ENCODE measurements at places on chromosomes 11 and 22.

- DNase-seq: no peak
These were observed 29.5 kb upstream of the MYH9 start for GRCh38 chr22:36417281-36417686.

- DNase-seq: no peak
These were observed 81.8 kb downstream of the ETS1 start for GRCh38 chr11:128505449-128506065.

GRCh38 chr22:38724926-38725571 is 19.3 kb downstream of the GTPBP1 start:
- DNase-seq: no peak

GRCh38 chr11:74256378-74257133 is 54.9 kb downstream of the P4HA3 start:
- DNase-seq: no peak

GRCh38 chr11:78291503-78292108 is 102.9 kb downstream of the USP35 start:
- DNase-seq: no peak

- DNase-seq: peak; percentile 73
These were observed at the start of gene KIAA0930 for GRCh38 chr22:45240810-45241631. KIAA0930 (minus strand) TSS chr22:45240894; CDS start chr22:45240703, 191 bp downstream.

DNA sequence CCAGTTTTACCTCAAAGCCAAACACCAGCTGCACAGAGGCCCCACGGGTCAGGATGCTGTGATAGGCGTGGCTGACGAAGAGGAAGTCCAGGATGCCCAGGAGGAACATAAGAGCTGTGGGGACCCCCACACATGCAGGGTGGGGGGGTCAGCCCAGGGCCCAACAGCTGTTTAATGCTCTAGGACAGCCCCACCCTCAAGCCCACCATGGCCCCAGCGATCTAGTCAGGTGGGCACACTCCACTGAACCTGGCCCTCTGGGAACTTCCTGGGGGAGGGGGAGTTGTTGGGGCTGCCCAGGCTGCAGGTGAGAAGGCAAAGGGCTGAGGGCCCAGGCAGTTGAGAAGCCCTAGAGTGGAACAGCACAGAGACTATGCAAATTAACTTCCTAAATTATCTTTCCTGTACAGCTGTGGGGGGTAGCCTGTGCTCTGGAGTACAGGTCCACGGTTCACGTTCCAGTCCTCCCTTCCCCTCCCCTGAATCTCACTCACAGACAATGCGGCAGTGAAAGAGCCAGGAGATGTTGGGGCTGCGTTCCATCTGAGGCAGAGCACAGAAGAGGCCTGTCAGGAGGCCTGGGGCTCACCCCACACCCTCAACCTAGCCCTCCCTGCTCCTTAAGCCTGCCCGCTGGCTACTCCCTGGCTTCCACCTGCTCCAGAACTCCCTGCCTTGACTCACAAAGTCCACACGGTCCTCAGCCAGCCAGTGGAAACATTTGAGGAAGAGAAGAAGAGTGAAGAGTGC is 1.9 kb downstream of the SYVN1 start:
- no peak for DNase-seq

- DNase-seq: no peak
These were observed 227.0 kb upstream of the NCAM1 start for GRCh38 chr11:112734207-112734606.

GRCh38 chr11:67572747-67573419 is 10.7 kb upstream of the GSTP1 start:
- peak; percentile 13 for DNase-seq

GRCh38 chr11:4181782-4182721 is 87.5 kb downstream of the RRM1 start:
- DNase-seq: peak; percentile 20

DNA sequence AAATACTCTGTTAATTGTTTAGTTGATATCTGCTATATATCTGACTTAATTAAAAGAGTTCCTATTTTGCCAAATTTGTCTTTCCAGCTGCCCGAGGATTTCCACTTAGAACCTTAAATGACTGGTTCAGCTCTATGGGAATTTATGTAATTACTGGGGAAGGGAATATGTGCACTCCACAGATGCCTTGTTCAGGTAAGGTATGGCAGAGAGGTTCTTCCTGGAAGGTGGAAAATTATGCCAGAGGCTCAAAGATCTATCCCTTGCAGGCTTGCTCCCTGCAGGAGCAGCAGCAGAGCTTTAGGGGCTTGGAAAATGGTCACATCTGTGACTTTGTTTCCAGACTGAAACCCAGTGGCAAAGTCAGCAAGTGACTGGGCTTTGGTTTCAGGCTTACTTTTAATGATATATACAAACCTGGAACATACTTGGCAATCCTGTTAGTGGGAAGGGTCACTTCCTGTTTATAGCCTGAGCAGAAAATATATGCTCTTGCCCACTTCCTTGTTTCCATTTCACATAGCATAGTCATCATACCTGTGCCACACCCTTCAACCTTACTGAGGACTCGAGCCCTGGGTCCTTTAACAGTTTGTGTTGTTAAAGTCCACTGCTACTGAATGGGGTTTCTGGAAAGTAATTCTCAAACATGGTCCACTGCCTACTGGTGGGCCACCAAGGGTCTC is 23.7 kb downstream of the WBP2NL start:
- no peak for DNase-seq

DNA sequence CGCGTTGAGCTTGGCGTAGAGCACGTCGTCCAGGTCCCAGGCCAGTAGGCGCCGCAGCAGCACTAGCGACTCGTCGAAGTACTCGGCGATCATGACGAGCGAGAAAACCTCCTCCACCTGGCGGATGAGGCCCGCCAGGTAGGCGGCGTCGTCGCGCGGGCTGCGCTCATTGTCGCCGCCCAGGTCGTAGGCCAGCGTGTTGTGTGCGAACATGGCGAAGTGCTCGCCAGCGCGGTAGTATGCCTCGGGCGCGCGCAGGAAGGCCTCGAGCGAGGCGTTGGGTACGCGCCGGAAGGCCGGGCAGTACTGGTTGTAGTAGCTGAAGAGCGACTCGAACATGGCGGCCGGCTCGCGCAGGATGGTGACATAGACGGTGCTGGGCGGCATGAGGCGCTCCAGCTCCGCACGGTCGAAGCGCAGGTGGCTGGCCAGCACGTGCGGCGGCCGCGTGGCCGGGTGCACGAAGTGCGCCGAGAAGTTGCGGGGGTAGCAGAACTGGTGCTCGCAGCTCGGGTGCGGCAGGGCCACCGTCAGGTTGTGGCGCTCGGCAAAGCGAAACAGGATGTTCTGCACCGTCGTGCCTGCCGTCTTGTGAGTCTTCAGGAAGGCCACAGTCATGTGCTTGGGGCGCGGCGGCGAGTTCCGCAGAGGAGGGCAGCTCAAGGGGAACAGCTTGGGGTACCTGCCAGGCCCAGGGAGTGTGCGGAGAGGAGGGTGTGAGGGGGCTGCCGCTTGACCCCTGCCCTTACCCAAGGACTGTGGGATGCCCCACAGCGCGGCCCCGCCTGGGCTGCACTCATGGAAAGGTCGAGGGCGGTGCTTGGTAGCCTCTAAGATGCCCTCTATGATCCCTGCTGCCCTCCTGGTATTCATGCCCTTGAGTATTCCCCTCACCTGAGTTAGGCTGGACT is 5.7 kb downstream of the GAL3ST3 start:
- no peak for DNase-seq

DNA sequence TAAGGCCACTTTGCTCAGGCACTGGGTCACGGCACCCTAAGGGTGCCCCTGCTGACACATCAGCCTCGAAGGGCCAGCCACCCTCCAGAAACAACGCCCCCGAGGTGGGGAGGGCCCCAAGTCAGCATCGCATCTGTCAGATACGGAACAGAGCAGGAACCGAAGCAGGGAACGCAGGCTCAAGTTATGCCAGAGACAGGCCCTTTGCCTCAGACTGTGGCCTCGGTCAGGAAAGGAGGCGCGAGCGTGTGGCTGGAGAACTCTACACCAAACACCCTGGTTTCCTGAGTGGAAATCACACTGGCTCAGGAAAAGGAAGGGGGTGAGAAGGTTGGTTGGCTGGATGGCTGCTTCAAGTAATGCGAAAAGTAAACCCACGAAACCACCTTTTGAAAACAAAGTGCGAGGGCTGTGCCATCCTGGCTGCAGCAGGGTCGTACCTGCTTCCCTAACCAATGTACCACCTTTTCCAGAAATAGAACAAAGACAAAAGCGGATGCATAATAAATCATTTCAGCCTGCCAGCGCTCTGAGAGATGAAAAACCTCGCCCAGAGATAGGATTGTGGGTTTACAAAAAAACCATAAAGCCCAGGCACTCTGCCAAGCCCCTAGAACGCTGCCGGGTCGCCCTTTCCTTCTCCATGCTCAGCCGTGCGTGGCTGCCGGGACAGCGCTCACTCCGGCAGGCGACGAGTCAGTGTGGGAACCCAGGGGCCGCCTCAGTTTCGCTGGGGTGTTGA is 38.6 kb downstream of the TRMU start:
- peak; percentile 24 for DNase-seq

DNA sequence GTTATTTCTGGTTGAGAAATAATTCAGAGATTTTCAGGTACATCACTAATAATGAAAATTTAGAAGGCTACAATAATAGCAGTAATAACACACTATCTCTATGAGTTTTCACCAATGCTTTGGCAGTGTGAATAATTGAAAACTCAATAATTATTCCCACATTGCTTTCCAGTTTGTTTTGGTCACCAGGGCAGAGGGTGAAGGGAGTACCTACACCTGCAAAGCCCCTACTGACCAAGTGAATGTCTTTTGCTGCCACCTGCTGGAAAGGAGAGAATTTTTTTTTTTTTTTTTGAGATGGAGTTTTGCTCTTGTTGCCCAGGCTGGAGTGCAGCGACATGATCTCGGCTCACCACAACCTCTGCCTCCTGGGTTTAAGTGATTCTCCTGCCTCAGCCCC is 3.2 kb downstream of the NELL1 start:
- DNase-seq: no peak

- DNase-seq: no peak
These were observed 1.2 kb upstream of the PPP1R14B start for GRCh38 chr11:64247729-64248531.

GRCh38 chr22:31588970-31589675 is 72.9 kb downstream of the PISD start:
- no peak for DNase-seq

- no peak for DNase-seq
These were observed 8.9 kb upstream of the ETS1 start for GRCh38 chr11:128596250-128596649.

- DNase-seq: peak; percentile 93
These were observed 609 bp upstream of the ATF4 start for GRCh38 chr22:39519681-39520225.

DNA sequence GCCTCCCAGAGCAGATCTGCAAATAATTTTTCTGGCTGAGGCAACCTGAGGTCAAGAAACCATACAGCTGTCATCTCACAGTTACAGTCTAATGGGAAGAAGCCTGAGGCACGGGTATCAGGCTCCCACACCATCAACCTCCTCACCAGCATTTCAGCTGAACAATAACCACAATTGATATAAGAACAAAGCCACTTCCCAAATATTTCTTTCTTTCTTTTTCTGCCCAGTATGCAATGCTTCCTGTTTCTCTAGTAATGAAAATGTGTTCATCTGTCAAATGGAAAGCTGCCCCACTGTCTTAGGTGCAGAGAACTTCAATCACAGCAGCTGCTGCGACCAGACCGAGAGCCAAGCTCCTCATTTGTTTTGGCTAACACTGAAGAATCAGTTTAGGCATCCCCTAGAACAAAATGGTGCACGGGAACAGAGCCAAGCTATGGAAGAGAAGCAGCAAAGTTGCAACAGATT is 108.4 kb downstream of the BLID start:
- no peak for DNase-seq

DNA sequence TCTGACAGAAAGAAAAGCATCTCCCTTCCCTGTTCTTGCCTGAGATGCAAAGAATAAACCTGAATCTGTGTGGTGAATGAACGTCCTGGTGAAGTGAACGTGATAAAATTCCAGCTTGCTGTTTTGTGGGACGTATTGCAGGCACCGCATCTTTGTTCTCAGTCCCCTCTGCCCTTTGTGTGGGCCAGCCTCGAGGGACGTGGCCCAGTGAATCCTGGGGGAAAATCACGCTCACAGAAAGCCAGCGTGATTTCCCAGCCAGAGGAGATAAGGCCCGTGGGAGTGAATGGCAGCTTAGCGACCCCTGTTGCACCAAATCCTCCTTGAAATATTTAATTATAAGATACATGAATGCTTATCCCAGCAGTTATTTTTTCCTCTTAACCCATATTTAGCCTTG is 129.1 kb downstream of the COMMD9 start:
- DNase-seq: no peak

GRCh38 chr11:21711341-21711740 is 481.5 kb upstream of the ANO5 start:
- DNase-seq: no peak

- DNase-seq: no peak
These were observed 106.7 kb downstream of the APIP start for GRCh38 chr11:34809191-34810106.

DNA sequence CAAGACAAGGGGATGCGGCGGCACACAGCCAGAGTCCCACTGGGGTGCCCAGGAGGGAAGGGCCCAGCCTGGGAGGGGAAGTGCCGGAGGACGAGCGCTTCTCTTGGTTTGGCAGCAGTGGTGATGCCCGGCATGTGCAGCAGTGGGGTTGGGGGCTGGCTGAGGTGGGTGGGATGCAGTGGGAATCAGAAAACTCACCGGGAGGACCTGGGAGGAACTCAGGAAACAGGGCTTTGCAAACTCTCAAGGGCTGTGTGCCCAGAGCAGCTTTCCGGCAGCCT is 3.0 kb downstream of the FERMT3 start:
- DNase-seq: no peak

- DNase-seq: no peak
These were observed 81.4 kb upstream of the CD82 start for GRCh38 chr11:44483919-44484610.

DNA sequence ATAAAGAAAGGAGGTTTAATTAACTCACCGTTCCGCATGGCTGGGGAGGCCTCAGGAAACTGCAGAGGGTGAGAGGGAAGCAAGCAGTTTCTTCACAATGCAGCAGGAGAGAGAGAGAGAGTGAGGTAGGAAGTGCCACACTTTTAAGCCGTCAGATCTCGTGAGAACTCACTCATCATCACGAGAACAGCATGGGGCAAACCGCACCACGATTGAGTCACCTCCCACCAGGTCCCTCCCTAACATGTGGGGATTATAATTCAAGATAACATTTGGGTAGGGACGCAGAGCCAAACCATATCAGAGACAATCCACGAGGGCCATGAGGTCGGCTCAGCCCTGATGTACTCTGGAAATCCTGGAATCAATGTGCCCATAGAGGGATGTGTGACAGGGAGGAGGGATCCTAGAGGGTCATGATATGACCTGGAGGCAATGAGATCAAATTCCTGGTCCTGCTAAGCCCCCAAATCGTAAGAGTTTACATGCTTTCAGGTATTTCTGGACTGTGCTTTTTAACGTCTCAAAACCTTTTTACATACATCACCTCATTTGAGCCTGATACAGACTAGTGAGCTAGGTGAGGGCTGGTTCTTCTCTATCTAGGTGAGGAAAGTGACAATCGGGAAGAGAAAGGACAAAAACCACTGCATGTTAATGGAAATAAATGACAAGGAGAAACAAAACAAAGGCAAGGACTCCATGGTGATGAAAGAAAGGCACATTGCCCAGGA is 19.5 kb upstream of the RASSF10 start:
- DNase-seq: no peak

- no peak for DNase-seq
These were observed 23.1 kb upstream of the CAPRIN1 start for GRCh38 chr11:34028425-34028824.

GRCh38 chr11:128502726-128503125 is 84.6 kb downstream of the ETS1 start:
- no peak for DNase-seq

Measured in stimulated activated CD8-positive, alpha-beta memory T cell treated with anti-CD3 and anti-CD28 coated beads, Interleukin-2, amount 100 ng/mL, for 48 hours (primary cell).